ENCODE measurements at places on chromosomes 3 and 15.

DNA sequence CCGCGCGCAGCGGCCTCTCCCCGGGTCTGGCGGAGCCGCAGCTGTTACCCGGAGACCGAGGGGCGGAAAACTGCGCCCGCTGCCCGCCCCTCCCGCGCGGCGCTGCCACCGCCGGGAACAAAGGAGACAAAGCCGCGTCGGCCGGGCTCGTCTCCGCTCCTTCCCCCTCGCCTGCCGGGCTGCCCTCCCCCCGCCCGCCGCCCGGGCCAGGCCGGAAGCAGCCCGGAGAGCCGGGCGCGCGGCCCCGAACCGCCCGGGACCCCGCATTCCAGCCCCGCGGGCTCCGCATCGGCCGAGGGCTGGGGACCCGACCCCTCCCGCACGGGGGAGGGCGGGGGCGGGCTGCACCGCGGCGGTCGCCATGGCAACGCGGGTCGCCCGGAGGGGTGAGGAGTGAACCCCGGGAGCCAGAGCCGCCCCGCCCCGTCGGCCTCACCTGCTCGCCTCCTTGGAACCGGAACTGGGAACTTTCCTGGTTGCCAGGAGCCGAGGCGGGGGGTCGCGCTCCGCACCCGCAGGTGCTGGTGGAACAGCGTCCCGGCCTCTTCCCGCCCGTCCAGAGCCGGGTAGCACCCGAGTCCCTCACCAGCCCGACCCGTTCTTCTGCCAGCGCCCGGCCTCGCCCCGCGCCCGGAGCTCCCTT is 448 bp downstream of the PLXNB1 start:
- peak; percentile 44 for DNase-seq

DNA sequence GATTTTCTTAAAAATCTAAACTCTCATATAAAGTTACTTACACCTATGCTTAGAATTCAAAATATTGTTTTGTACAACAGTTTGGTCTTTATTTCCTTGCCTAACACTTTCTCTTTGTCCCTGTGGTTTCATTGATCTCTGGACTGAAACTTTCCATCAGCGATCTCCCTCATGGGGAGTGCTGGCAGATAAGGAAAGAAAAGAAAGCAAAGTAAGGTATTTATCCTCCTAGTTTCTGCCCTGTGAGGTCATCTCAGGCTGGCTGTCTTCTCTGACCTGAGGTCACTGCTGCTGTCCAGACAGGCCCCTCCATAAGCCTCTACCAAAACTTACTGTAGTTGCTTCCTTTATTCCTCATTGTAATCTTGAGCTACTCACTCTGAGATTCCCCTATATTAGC is 57.9 kb upstream of the EPHA6 start:
- no peak for DNase-seq

DNA sequence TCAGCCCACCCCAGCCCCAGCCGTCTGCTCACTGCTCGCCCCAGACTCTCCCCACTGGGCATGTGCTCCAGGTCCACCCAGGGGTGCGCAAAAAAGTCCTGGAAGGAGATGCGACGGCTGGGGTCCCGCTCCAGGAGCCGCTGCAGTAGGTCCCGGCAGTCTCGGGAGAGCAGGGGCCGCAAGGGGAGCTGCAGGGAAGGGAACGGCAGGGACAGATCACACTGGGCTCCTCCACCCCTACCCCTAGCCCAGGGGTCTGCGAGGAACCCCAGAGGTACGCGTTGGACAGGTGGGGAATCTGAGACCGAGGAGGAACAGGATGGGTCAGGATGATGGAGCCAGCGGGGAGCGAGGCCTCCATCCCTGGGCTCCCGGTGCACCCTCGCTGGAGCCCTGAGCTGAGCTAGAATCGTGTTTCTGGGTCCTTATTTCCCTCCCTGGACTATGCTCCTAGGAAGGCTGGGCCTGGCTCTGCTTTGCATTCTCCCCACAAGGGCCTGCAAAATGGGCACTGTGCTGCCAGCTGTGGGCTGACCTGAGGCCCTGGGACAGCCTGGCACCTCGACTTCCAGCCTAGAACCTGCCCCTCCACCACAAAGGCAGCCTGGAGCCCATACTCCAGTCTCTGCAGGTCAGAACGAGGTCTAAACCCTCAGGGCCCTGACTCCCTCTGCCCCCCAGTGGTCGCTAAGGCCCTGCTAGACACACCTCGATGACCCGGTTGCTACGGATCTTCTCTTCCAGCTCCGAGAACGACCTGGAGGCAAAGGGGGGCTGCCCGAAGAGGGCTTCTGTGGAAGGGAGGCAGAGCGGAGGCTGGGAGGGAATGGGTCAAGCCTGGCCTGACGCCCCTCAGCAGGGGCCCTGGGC is 3.2 kb downstream of the ULK3 start:
- DNase-seq: no peak

- no peak for DNase-seq
These were observed 53.0 kb upstream of the SLC6A1 start for GRCh38 chr3:10939556-10939955.

DNA sequence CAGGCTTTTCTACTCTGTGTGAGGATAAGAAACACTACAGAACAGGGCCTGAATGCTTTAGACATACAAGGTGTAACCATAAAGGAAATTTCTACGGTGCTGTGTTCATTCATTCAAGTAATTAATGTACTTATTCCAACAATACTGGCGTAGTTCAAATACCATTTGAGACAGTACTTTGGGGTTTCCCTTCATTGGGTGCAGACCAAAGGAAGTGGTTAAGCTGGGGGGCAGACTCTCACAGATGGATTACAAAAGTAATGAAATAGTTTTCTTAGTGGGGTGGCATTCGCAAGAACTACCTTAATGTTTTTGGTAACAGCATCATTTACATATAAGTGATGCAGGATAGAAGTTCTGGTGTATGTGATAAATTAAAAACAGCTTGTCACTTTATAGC is 65.9 kb downstream of the BTD start:
- no peak for DNase-seq

GRCh38 chr15:46413799-46414198 is 779.0 kb downstream of the SQOR start:
- DNase-seq: no peak

DNA sequence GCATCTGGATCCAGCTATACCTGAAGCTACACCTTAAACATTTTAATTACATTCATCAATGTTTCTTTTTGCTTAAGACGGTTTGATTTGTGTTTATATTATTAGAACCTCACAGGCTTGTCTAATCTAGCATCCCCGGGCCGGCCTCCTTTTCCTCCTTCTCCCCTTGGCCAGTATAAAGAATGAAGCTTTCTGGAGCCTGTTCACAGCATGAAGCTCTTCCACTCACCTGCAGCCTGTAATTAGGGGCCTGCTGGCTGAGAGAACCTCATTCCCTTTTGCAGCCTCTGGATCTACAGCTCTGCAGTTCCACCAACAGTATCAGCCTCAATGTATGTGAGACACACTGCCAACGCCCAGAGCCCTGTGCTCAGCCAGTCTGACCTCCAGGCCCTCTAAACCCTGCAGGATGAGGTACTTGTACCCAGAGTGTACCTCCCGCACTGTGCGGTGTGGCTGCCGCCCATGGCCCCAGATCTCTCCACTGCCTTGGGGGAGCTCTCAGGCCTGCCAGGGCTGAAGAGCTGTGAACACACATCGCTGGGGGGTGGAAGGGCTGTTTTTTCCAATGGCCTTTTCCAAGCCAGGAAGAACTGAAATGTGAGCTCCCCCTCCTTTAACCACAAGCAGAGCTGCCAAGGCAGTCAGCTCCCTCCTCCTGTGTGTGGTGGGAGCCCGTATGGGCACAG is 114.7 kb upstream of the ALDH1A3 start:
- DNase-seq: no peak

DNA sequence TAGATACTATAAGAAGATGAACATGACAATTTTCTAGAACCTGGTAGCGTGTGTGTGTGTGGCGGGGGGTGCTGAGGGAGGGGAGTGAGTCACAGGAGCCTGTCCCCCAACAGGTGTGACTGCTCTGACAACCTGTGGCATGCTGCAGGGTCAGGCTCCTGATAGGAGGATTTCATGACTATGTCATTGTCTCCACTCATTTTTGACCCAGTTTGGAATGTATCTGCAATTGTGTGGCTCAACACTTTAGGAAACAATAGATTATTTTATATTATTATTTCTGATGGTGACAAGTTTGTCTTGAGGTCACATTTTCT is 9.3 kb upstream of the VILL start:
- DNase-seq: no peak

DNA sequence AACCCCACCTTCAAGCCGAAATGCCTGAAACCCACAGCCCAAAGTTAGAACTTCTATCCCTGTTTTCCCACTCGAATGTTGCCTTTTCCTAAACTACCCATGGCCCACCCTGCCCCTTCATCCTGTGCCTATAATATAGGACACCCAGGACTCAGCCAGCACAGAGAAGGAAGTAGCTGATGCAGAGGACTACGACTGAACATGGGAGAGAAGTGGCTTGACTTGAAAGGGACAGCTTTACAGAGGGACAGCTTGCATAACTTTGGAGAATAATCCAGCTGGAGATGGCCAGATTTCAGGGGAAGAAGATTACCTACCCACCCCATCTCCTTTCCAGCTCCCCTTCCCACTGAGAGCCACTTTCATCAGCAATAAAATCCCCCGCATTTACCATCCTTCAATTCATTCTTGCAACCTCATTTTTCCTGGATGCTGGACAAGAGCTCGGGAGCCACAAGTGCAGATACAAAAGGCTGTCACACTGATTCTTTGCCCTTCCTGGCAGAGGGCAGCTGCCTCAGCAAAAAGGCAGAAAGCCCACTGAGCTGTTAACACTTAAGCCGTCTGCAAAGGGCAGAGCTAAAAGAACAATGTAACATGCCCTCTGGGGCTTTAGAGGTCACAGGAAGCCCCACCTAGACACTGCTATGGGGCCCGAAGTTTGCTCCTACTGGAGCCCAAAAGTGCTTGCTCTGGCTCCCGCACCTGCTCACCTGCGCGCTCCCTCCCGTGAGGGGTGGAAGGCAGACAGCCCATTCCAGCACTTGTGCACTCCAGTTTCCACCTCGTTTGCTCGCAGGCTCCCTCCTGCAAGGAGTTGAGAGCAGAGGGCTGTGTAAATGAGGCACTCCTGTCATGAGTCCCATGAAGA is 224.0 kb downstream of the TBC1D5 start:
- DNase-seq: no peak

GRCh38 chr3:41418961-41419691 is 219.8 kb downstream of the CTNNB1 start:
- DNase-seq: no peak

- no peak for DNase-seq
These were observed 1.6 kb downstream of the FBXL22 start for GRCh38 chr15:63598473-63599400.

DNA sequence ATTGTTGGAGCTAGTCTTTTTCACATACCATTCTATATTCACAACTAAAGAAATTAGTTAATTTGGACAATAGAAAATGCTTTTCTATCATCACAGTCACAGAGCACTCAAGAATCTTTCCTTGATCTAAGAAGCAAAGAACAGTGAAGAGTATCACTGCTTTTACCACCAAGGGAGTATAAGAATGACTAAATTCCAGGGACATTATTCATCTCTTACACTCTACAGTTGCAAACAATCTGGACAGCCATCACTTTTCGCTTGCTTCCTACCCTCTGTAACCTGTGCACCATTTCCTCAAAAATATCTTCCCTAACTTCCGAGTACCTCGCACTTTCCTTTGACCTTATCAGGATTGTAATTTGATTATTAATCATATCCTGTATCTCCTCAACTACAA is 359.5 kb upstream of the TMCO5A start:
- no peak for DNase-seq

DNA sequence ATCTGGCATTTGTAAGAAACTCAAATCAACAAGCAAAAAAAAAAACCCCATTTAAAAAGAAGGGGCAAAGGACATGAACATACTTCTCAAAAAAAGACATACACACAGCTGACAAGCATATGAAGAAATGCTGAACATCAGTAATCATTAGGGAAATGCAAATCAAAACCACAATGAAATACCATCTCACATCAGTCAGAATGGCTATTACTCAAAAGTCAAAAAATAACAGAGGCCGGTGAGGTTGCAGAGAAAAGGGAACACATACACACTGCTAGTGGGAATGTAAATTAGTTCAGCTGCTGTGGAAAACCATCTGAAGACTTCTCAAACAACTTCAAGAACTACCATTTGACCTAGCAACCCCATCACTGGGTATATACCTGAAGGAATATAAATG is 199.4 kb upstream of the THBS1 start:
- no peak for DNase-seq

DNA sequence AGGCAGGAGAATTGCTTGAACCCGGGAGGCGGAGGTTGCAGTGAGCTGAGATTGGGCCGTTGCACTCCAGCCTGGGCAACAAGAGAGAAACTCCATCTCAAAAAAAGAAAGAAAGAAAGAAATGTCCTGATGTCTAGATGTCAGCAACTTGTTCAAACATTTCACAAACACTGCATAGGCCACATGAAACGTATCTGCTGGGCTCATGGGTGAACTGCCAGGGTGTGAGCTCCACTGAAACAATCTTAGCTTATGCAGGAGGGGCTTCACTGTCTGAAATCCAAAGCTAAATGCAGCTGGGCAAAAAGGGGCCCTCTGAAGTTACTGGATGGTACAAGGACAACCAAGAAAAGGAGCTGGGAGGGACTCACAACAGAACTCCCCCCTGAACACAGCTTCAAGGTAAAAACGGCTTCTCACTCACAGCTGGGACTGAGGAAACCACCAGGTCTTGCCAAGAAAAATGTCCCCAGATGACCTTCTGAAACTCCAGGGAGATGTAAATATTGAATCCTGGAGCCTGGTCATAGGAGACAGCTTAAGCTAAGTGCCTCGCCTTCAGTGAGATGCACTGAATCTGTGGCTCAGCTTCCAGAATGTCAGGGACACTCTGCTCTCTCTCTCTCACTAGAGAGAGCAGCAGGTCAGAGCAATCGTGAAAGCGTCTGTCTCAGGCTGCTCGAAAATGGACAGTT is 31.9 kb downstream of the SEC61A1 start:
- no peak for DNase-seq

- DNase-seq: no peak
These were observed 208.2 kb upstream of the MANF start for GRCh38 chr3:51176923-51177322.

DNA sequence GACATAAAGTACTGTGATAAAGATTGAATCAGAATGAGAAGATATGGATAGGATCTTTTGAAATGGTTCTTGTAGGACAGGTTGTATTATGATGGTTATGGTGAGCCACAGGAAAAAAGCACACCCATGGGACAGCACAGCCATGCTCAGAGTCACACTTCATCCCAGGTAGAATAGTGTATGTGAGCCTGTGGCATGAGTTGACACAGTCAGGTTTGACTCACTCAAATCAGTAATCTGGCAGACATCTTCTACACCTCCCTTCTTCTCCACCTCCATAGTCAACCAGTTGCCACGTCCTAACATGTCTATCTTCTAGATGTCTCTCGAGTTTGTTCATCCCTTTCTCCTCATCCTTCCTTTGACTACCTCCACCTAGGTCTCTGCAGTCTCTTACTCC is 176.0 kb downstream of the RBMS3 start:
- DNase-seq: no peak

DNA sequence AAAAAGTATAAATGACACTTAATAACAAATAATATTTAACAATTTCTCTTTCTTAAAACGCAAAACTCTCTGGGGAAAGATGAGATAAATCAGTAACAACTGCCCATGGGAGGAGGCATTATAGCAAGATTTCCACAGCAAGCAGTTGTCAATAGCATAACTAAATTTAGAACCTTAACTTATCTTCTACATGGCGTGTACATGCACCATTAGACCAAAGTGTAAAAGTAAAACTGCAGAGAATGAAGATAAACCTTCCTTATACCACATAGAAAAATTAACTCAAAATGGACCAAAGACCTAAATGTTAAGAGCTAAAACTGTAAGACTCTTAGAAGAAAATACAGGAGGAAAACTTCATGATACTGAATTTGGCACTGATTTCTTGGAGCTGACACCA is 39.9 kb downstream of the MYO5A start:
- no peak for DNase-seq

- DNase-seq: no peak
These were observed 2.2 kb upstream of the SENP2 start for GRCh38 chr3:185583925-185584324.

GRCh38 chr15:38486936-38487335 is 33.0 kb downstream of the FAM98B start:
- DNase-seq: no peak

Data from NCI-H1092 (cell line).